Endothelial cell (in vitro differentiated cells): ENCODE measurements at places on chromosomes 3 and 15.

- DNase-seq, result no peak
Observed at GRCh38 chr3:160869825-160870224, 113.8 kb downstream of the PPM1L start.

- no peak for DNase-seq
Observed at GRCh38 chr15:63094495-63094931, 27.1 kb upstream of the LACTB start.

- no peak for DNase-seq
Observed at GRCh38 chr15:57215881-57216280, 160.4 kb upstream of the CGNL1 start.

- DNase-seq, result peak; percentile 35
Observed at GRCh38 chr3:184582646-184583577, 21.3 kb downstream of the EPHB3 start.

DNA sequence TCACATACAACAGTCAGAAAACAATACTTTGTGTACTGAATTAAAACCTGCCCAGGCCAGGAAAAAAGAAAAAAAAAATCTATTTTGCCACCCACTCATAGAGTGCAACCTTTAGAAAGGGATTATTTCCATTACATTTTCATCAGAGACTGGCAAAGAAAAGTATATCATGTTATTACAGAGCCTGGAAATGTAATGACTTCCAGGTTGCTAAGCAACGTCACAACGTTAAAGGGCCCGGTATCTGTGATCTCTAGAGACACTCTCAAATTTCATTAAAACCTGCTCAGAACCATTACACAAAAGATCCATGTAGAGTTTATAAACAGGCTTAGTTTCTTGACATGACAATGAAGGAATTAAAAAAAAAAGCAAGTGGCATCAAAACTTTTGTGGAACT is 170.5 kb downstream of the CTNNB1 start:
- no peak for DNase-seq

DNA sequence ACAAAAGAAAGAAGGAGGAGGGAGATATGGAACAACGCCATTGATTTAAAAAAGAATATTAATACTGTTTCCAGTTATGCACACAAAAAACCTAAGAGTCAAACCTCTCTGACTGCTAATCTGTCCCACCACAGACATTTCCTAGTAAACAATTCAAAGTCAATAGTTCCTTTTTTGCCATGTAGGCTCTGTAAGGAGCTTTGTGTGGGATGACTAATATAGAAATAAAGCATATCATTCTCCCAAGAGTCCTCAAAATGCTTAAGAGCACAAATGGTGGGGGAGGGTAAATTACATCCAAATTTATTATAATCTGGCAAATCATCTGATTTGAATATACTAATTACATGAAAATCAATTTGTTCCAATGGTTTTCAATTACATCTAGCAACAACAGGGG is 155.9 kb upstream of the CNTN4 start:
- DNase-seq, result no peak

DNA sequence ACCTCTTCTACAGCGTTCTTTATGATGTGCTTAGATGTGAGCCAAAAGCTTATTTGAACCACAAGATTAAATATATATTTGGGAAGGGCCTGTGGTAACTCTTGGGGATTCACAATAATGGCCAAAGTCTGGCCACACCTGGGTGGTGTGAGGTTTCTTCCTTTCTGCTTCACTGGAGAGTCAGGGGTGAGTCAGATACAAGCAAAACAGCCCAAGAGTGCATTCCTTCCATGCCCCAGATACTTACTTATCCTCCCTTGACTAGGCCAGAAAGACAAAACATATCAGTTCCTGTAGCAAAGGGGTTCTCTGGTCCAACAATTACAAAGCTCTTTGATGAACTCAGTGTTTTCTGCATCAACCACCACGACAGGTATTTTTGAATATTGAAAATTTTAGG is 941 bp downstream of the ZBED2 start:
- no peak for DNase-seq
